ENCODE measurements at places on chromosomes 3 and 15.
A peak's percentile ranks its signal among the peaks of the same experiment; 100 is the strongest.

- no peak for DNase-seq
Measured at GRCh38 chr15:39583596-39584265, 2.9 kb downstream of the THBS1 start.

DNA sequence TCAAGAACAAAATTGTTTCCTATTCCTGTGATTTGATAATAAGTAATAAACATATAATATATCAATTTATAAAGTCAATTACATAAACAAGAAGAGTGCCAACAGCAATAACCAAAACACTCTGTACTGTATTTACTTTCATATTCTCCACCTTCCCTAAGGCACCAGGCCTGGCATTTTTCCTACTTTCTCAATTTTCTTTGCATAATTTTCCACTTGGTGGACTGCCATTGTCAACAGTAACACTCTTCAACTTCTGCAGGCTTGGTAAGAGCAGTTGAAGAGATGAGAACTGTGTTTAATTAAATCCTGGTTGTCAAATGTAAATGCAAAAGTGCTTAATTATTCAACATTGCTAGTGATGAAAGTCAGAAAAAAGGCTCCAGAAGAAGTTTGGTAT lies 229.8 kb upstream of the PLSCR5 start:
- no peak for DNase-seq

GRCh38 chr3:9194509-9195184 lies 54.8 kb downstream of the SRGAP3 start:
- DNase-seq = no peak

GRCh38 chr3:107263269-107264021 lies 113.8 kb upstream of the CCDC54 start:
- no peak for DNase-seq

GRCh38 chr3:114178770-114179368 lies at the start of gene DRD3:
TSS of gene DRD3 (minus strand) at chr3:114179052. CDS start at chr3:114171992, 7,060 bp downstream.
- no peak for DNase-seq

- DNase-seq = no peak
Measured at GRCh38 chr15:22966321-22967083, 13.7 kb downstream of the CYFIP1 start.

- no peak for DNase-seq
Measured at GRCh38 chr3:28651159-28651558, 302.5 kb upstream of the AZI2 start.

DNA sequence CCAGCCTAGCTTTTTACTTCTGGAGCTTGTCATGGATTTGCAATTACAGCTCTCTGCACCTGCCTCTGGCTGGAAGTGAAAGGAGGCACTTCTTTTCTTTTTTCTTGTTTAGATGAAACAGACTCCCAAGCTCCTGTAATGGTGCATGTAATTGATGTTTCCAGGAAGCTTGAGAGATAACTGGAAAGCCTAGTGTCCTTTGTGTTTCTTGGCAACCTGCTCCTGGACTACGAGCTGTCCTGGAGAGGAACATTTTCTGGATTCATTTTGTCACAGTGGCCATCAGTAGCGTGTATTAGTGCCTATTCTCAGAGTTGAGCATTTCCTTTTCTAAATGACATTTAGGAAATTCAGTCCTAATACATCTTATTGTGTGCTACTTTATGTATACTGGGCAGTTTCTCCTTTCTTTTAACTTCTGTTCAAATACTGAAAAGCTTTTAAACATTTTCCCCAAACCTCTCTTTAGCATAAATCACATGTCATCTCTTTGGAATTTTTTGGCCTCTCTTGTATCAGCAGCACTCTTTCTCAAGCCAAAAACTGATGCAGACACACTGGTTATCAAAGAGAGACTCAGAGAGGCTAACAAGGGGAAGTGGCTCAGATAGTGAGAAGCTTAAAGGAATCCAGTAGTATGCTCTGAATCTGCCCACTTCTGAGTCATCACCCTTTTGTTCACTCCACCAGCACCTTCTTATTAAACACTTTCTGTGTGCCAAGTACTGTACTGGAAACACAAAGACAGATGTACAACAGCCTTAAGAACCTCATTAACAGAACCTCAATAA lies 62.6 kb upstream of the SLC2A2 start:
- DNase-seq = no peak

DNA sequence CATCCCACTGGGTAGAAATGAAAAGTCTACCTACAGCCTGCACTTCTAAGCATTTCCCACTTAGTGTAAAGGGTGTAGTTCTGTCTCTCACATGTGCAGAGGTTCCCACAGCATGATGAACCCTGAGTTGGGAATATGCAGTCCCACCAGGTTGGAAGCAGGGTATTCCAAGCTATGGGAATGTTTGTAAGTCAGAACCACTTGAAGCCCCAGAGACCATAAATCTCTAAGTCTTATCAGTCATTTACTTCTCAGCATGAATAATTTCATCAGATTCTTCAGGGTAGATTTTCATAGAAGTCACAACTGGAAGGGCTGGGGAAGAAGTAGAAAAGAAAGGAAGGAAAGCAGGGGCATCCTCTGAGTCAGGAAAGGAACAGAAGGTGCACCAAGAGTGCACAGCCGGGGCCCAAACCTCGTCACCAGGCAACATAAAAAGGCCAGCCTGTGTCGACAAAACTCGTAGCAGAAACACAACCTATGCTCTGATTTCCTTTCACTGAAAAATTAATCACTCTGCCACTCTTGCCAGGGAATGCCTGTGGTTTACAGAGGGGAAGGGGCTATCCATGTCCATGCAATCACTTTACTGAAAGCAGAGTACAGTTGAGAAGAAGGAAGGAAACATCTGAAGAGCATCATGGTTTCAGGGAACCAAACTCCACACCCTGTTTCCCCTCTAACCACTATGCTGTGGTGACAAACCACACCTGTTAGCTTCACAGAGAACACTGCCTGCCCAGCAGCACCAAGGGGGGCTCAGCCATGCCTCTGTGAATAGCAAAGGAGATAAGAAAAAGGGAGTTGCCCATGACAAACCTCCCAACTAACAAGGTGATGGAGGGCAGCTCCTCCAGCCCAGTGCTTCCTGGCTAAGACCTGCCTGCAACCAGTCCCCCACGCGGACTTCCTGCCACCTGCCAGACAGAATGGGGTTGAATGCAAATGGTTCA lies 40.5 kb downstream of the SH3BP5 start:
- DNase-seq = peak; percentile 56

- DNase-seq = no peak
Measured at GRCh38 chr3:61464518-61465140, 96.7 kb upstream of the PTPRG start.

GRCh38 chr3:30974071-30974470 lies 79.6 kb upstream of the GADL1 start:
- no peak for DNase-seq

- DNase-seq = no peak
Measured at GRCh38 chr15:95567686-95568085, 762.8 kb upstream of the NR2F2 start.

GRCh38 chr3:173416070-173416469 lies 18.5 kb downstream of the NLGN1 start:
- DNase-seq = no peak

DNA sequence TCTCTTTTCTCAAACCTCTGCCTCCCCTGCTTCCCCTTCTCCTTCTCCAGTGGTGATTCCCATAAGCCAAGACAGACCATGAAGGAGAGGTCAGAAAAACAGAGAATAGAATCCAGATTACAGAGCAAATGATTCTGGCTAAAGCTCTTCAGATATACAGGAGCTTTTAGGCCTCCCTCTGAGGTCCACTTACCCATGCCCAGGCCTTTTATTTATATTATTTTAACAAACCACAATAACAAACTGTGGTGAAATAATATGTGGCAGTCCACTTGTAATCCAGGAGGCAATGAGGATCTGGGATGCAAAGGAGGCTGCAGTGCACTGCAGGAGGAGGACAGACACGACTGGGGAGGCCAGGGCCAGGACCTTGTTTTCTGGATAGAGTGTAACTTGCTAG lies 104.1 kb downstream of the STAC start:
- no peak for DNase-seq

- DNase-seq = no peak
Measured at GRCh38 chr3:99351122-99351521, 287.3 kb upstream of the COL8A1 start.

DNA sequence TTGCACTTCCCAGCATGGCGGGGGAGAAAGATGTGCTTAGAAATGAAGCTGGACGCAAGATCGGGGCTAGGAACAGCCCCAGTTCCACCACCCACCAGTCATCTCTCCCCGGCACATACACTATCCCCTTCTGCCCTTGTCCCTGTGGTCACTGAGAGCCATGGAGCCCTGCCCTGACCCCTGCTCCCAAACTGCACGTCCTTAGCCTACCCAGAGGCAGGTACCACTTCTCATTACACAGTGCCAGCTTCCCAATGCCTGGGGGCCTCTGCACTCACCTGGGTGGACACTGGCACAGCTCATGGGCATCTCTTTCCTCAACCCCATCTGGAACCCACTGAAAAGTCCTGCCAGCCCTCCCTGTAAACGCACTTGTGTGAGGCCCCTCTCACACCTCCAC lies 139.3 kb upstream of the PRR20G start:
- DNase-seq = no peak

- no peak for DNase-seq
Measured at GRCh38 chr3:156433138-156433537, 121.8 kb downstream of the SSR3 start.

- DNase-seq = no peak
Measured at GRCh38 chr3:43364926-43365325, 78.6 kb downstream of the SNRK start.

- DNase-seq = no peak
Measured at GRCh38 chr15:73984208-73984979, 7.7 kb downstream of the STOML1 start.

Measured in memory B cell (primary cell).